ENCODE measurements at places on chromosomes 7 and 10.

- DNase-seq = no peak
Observed at GRCh38 chr10:97736403-97736901, 476 bp upstream of the ZFYVE27 start.

DNA sequence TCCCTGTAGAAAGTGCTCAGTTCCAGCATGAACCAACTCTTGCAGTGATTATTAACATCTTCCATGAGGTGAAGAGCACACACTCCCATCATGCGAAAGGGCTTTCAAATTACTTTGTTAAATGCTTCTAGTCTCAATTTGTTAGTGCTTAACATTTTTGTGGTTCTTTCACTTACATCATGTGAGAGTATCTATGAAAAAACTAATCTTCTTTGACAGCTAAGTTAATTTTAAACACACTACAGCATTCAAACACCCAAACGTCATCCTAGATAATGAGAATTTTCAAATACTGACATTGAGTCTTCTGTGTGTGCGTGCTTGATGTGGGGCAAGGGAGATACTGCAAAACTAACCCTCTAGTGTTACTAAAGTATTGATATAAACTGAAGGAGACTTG lies 84.8 kb downstream of the ETV1 start:
- peak; percentile 6 for DNase-seq

DNA sequence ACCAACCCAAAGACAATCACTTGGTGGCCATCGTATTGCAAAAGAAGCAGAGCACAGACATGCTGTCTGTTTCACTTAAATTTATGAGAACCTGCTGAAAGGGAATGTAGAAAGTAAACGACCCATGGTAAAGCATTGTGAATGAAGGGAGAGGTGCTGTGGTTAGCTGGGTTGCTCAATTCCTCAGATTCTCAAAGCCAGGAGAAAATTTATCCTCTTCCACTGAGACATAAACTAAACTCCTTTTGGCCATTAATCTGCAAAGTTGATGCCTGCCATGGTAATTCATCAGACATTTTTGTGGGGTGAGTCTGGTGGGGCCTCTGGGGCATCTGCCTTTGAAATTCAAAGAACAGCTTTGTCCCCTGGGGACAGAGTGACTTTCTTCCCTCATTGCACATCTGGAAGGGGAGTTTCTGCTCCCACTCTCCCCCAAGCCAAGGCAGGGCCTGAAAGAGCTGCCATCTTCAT lies 951.0 kb downstream of the LRMDA start:
- peak; percentile 32 for DNase-seq

- DNase-seq = peak; percentile 63
Observed at GRCh38 chr10:118595598-118596425, at the start of gene PRLHR. PRLHR (minus strand) TSS chr10:118595648; CDS start chr10:118595244, 404 bp downstream.

- DNase-seq = no peak
Observed at GRCh38 chr7:131603932-131604331, 47.5 kb upstream of the PODXL start.
